ENCODE measurements at places on chromosomes 12 and 14.

- DNase-seq = no peak
Measured at GRCh38 chr12:9969673-9970072, 1.5 kb upstream of the CLEC12A start.

DNA sequence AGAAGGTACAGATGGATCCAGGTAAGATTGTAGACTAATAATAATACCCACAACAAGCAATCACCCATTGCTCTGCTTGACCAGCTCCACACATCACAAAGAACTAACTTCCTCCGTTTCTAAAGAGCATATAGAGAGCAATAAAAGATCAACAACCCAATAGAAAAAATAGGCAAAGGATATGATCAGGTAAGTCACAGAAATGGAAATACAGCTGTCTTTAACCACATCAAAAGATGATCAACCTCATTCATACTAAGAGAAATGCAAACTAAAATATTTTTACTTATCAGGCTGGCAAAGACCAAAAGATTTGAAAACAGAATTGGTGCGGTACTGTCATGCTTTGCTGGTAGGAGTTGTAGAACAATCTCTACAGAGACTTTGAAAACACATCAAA, 8.9 kb downstream of the C2CD5 start:
- no peak for DNase-seq

- no peak for DNase-seq
Measured at GRCh38 chr12:10031321-10031720, 839 bp downstream of the CLEC9A start.

DNA sequence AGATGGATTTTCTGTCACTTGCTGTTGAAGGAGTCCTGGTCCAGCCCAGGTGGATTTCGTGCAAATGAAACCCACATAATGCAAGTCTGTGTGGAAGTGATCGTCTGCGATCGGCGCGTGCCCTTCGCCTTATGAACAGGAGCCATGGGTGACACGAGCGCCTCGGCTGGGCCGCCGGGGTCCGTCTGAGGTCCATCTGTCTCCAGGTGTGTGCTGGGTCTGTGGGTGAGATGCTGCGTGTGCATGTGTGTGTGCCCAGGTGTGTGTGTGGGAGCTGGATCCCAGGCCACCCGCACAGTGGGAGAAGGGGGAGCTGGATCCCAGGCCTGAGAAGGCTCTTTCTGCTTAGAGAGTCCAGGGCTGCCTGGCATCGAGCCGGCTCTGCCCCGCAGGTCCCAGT, 53.8 kb downstream of the GALNT9 start:
- DNase-seq = no peak

GRCh38 chr12:67811437-67812361, 163.2 kb downstream of the DYRK2 start:
- peak; percentile 78 for DNase-seq

GRCh38 chr12:15214851-15215601, 6.2 kb downstream of the RERG start:
- no peak for DNase-seq

GRCh38 chr14:62691647-62692489, 353.4 kb downstream of the KCNH5 start:
- peak; percentile 68 for DNase-seq

DNA sequence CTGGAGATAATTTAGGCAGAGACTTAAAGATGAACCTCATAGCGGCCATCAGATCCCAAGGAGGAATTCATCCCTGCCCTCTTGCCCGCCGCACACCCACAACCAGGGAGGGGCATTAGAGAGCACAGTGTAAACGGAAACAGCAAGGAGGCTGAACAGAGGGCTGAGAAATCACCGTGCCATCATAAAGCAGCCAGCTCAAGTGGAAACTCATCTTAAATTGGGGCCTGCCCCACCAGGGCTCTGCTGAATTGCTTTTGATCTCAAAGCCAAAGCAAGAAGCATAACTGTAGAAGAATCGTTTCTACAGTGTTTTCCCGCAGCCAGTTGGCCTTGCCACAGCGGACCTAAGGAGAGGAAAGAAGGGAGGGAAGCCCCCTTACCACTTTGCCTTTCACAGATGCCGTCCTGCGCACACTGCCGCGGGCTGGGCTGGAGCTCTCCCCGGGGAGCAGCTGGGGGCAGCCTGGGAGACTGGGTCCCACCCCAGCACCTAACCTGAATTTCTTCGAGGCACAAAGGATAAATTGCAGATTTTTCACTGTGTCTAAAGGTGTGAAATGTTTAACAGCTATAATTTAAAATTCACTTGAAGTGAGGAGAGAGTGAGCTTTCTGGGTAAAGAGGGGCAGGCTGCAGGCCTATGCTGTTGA, 51.8 kb upstream of the MMP17 start:
- DNase-seq = no peak

DNA sequence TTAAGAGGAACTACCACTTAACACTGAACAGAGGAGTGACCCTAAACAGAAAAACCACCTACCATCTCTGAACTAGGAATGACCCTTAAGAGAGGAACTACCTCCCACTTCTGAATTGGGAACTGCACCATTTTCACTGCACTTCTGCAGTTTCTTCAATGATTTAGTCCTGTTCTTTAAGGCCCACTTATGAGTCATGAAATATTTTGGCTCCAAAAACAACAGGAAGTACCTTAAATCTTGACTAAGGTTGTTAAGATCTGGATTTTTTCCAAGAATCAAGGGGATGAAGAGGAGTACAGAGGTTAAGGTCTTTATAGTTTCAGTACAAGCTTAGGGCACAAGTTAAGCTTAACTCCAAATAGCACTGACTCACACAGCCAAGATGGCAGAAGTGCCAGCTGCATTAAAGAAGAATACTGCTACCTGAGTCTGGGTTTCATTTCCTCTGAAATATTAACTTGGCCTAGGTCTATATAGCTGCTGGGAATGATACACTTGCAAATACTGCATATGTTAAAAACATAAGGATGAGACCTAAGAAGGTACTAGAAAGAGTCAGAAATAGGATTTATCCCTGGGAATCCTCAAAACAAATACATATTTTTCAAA, 4.2 kb downstream of the NPC2 start:
- peak; percentile 92 for DNase-seq

DNA sequence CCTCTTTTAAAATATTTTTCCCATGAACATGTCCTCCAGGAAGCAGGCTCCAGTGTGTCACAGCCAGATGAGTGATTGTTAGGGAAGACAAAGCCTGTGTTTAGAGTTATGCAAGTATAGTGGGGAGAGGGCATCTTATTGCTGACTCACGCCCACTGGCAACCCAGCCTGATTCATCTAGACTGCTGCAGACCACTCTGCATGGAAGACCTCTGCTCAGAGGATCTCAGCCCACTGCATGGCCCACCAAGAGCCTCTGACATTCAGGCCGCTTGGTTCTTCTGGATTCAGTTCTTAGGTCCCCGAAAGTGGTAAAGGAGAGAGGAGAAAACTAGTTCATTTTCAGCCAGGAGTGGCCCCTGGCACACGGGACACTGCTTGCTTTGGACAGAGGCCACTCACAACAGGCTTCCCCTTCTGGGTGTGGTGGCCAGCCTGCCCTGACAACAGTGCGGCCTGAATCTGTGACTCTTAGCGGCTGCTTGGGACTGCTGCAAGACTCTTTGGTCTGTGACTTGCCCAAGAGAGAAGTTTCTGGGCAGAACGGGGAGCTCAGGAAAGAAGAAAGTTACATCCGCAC, 266.3 kb downstream of the ZFP36L1 start:
- DNase-seq = peak; percentile 80

- DNase-seq = no peak
Measured at GRCh38 chr14:75566321-75566720, 12.1 kb upstream of the FLVCR2 start.

- no peak for DNase-seq
Measured at GRCh38 chr12:52171950-52172512, 19.8 kb downstream of the KRT80 start.

DNA sequence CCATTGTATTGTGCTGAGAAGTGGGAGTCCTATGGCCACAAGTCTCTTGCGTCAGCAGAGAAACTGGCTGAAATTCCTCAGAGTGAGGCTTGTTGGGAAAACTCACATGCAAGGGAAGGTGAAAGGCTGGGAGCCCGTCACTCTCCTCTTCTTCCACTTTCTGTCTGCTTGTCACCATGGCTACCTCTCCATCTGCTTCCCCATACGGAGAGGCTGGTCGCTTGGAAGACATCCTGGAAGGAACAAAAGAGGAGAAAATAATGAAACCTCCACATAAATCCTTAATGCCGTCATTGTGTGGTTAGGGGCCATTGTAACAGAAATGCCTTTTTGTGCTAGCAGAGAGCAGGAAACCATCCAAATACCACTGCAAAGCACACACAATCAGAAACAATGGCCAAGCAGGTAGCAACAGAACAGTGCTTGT, 53.7 kb downstream of the SOX5 start:
- DNase-seq = peak; percentile 47

GRCh38 chr12:23911574-23911973, 37.9 kb downstream of the SOX5 start:
- DNase-seq = no peak

All from renal cortical epithelial cell (primary cell).